ENCODE measurements at places on chromosomes 7 and 10.
A peak's percentile ranks its signal among the peaks of the same experiment; 100 is the strongest.

GRCh38 chr10:114033566-114033965, 10.1 kb upstream of the ADRB1 start:
- no peak for DNase-seq

- no peak for DNase-seq
Observed at GRCh38 chr10:47160967-47161366, 139.0 kb upstream of the GDF10 start.

- no peak for DNase-seq
Observed at GRCh38 chr10:119243488-119243887, 36.1 kb downstream of the GRK5 start.

GRCh38 chr10:119348106-119348505, 140.7 kb downstream of the GRK5 start:
- DNase-seq = no peak

GRCh38 chr7:131250331-131250730, 77.3 kb upstream of the MKLN1 start:
- no peak for DNase-seq

DNA sequence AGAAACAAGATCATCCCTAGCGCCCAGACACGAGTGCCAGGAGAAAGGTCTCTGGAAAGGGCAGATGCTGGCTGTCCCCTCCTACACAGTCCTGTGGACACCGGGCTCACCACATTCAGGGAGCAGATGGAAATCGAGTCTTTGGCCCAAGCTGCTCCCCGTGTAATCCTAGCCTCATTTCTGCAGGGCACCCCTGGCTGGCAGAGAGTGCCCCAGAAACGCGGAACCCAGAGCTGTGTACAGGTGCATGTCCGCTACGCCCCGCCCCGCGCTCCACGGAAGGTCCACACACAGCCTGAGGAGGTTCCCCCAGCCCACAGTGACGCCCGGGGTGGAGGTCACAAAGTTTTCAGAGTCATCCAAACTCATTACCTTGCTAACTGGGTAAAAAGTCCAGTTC, 202.8 kb downstream of the MAD1L1 start:
- no peak for DNase-seq

- peak; percentile 92 for DNase-seq
Observed at GRCh38 chr10:77173615-77174461, 463.8 kb downstream of the KCNMA1 start.

GRCh38 chr7:38311329-38311937, 38.0 kb upstream of the TARP start:
- no peak for DNase-seq
